Skeletal muscle cell (primary cell): ENCODE measurements at places on chromosomes 16 and 17.

- no peak for DNase-seq
These were observed 868.9 kb upstream of the SOX9 start for GRCh38 chr17:71251951-71252350.

DNA sequence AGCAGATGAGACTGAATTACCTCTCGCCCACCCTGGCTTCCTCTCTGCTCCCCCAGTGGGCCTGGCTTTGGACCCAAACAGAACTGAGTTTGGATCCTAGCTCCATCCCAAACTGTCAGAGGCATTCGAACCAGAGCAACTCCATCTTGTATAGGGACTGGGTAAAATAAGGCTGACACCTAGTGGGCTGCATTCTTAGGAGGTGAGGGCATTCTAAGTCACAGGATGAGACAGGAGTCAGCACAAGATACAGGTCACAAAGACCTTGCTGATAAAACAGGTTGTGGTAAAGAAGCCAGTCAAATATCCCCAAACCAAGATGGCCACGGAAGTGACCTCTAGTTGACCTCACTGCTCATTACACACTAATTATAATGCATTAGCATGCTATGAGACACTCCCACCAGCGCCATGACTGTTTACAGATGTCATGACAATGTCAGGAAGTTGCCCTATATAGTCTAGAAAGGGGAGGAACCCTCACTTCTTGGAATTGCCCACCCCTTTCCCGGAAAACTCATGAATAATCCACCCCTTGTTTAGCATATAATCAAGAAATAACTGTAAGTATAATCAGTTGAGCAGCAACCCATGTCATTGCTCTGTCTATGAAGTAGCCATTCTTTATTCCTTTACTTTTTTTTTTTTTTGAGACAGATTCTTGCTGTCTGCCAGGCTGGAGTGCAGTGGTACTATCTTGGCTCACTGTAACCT, 44.4 kb downstream of the LYRM1 start:
- DNase-seq, result no peak

GRCh38 chr16:10966129-10966528, 21.8 kb downstream of the CLEC16A start:
- no peak for DNase-seq

DNA sequence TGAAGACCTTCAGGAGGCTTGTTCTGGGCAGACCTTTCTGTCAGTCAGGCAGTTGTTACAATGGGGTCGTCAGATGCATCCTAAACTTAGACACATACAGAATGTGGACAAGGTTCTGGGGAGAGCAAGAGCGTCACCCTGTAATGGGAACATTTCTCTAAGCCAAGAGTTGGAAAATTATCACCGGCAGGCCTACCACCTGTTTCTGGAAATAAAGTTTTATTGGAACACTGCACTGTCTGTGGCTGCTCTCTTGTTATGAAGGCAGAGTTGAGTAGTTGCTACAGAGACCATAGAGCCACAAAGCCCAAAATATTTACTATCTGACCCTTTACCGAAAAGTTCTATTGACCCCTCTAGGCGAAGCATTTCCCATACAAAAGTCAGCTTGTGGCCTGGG, 106.2 kb downstream of the CPPED1 start:
- no peak for DNase-seq

GRCh38 chr17:41965694-41966462, 717 bp upstream of the CNP start:
- DNase-seq, result no peak

GRCh38 chr16:55568207-55568606, 1.7 kb downstream of the CAPNS2 start:
- DNase-seq, result no peak

DNA sequence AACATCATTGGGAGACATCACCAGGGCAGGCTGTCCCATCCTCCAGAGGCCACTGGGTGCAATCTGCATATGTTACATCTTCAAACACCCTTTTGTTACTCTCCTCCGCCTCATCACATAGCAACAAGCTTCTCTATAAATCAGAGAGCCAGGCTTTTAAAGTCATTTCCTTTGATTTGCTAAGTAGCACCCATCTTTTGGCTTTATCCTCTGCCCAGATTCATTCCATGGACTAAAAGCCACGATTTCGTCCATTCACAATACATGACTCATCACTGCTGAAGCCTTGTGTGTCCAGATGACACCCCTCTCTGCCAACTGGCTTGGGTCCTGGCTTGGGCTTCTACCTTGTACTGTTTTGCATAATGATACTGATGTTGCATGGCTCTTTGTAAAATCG, 2.0 kb upstream of the KRT38 start:
- DNase-seq, result no peak

DNA sequence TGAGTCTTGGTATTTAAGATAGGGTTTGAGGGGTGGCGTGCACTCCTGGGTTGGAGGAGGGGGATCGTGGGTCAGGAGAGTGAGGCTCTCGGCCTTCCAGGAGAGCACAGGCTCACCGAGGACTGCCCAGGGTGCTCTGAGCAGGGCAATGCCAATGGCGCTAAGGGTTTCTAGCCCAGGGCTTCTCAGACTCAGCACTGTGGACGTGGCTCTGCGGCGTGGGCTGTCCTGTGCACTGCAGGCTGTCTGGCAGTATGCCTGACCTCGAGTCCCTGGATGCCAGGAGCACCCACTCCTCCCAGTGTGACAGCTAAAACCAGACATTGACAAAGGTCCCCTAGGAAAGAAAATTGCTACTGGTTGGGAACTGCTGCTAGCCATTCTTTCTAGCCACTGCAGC, 37.2 kb upstream of the ENDOV start:
- no peak for DNase-seq

- no peak for DNase-seq
These were observed 24.7 kb downstream of the CALB2 start for GRCh38 chr16:71383054-71383773.

GRCh38 chr17:50102164-50102991, 7.2 kb downstream of the PDK2 start:
- DNase-seq, result no peak

- DNase-seq, result no peak
These were observed 6.6 kb upstream of the DPEP2 start for GRCh38 chr16:68005786-68006286.

GRCh38 chr17:30316736-30317135, 17.1 kb downstream of the TMIGD1 start:
- no peak for DNase-seq

GRCh38 chr17:82212331-82213250, at the start of gene CCDC57:
Gene CCDC57, minus strand, starts transcription at chr17:82212842. Its CDS starts 10,898 bp downstream, at chr17:82201944.
- DNase-seq, result no peak

GRCh38 chr16:49856672-49857330, 889 bp upstream of the ZNF423 start:
- peak; percentile 32 for DNase-seq

DNA sequence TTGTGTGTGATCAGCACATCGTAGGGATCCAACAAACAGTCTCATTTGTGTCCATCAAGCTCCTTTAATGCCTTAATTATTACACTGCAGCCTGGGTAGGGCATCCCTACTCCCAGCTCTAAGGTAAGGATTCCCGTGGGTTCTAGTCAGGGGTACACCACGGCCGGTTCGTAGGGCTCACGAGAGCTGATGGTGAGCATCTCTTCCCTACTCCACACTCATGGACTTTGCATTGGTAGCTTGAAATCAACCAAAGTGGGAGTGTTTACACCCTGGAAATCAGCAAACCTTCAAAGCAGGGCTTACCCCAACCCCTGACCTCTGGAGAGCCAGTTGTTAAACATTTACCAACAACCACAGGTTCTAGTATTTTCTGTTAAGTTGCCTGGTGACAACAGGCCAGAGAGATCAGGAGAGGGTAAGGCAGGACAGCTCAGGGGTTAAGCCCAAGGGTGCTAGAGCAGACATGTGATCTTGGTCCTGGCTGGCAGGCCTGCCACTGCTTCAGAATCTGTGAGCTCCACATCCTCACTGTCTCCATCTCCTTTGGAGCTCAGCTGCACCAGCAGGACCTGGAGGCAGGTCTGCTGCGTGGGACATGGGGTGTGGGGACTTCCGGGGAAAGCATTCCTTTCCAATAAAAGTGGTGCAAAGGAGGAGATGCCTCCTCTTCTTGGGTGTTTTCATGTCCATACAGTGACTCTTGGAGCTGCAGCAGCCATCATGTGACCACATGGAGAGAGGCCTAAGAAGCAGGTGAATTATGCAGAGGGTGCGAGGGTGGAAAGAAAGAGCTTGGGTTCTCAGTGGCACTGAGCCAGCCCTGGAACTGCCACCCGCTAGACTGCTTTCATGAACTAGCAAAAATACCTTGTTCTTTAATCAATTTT, 36.1 kb upstream of the ZCCHC14 start:
- DNase-seq, result no peak

DNA sequence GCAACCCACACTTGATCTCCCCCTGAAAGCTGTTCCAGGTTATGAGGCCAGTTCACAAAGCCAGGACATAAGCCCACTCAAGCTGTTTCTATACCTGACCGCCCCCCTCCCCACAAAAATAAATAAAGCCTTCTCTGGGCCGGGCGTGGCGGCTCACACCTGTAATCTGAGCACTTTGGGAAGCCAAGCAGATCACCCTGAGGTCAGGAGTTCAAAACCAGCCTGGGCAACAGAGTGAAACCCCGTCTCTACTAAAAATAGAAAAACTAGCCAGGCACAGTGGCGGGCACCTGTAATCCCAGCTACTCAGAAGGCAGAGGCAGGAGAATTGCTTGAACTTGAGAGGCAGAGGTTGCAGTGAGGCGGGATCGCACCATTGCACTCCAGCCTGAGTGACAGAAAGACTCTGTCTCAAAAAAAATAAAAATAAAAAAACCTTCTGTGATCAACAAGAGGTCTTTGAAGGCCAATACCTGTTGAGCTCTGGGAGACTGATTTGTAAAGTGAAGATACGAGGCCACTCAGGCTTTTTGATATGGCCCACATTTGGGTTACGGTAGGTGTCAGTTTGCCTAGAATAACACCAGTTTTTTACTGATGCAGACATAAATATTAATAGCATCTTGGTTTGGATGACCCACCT, 2.2 kb downstream of the KDM8 start:
- no peak for DNase-seq

DNA sequence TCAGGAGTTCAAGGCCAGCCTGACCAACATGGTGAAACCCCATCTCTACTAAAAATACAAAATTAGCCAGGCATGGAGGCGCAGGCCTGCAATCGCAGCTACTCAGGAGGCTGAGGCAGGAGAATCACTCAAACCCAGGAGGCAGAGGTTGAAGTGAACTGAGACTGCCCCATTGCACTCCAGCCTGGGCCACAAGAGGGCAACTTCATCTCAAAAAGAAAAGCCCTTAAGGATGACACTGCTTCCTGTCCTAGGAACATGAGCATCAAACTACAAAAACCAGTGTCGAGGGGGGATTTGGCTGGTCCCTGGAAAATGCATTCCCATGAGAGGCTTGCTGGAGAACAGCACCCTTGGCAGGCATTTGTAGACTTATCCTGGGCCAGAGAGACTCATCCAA, 449.5 kb upstream of the PSMD7 start:
- DNase-seq, result no peak

- DNase-seq, result no peak
These were observed 40.3 kb upstream of the CRHR1 start for GRCh38 chr17:45743626-45744326.

DNA sequence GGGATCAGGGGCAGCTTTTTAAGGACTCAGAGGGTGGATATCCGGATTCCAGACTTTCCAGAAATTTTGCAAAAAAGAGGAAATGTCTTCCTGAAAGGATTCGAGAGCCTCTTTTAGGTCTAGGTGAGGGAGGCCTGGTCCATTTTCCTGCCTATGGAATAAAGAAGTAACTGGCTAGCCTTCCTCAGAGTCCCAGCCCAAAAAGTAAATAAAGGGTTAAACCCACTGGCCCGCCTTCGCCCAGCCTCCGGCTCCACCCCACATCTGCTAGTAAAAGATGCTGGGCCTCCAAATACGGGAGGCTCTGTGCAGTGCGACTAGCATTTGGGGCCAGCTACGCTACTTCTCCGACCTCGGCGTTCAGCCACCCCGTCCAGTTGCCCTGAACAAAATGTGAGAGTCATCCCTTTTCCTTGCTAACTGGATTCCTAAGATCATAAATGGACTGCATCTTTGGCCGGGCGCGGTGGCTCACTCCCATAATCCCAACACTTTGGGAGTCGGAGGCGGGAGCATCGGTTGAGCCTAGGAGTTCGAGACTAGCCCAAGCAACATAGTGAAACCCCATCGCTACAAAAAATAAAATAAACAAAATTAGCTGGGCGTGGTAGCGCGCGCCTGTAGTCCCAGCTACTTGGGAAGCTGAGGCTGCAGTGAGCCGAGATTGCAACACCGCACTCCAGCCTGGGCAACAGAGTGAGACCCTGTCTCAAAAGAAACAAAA, 824 bp upstream of the MPP2 start:
- no peak for DNase-seq

- DNase-seq, result no peak
These were observed 27.5 kb upstream of the SHCBP1 start for GRCh38 chr16:46648656-46649055.

DNA sequence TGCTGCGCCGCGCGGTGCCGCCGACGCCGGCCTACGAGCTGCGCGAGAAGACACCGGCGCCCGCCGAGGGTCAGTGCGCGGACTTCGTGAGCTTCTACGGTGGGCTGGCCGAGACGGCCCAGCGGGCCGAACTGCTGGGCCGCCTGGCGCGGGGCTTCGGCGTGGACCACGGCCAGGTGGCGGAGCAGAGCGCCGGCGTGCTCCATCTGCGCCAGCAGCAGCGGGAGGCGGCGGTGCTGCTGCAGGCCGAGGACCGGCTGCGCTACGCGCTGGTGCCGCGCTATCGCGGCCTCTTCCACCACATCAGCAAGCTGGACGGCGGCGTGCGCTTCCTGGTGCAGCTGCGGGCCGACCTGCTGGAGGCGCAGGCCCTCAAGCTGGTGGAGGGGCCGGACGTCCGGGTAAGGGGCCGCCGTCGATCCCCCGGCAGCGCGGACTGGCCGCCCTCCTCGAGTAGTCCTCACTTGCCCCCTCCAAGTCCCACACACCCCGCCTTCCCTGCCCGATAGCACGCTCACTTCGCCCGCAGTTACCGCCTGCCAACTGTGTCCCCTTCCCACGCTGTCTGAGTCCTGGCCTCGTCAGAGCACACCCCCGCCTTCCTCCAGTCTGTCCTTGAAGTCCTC, 470 bp downstream of the MLYCD start:
- no peak for DNase-seq

DNA sequence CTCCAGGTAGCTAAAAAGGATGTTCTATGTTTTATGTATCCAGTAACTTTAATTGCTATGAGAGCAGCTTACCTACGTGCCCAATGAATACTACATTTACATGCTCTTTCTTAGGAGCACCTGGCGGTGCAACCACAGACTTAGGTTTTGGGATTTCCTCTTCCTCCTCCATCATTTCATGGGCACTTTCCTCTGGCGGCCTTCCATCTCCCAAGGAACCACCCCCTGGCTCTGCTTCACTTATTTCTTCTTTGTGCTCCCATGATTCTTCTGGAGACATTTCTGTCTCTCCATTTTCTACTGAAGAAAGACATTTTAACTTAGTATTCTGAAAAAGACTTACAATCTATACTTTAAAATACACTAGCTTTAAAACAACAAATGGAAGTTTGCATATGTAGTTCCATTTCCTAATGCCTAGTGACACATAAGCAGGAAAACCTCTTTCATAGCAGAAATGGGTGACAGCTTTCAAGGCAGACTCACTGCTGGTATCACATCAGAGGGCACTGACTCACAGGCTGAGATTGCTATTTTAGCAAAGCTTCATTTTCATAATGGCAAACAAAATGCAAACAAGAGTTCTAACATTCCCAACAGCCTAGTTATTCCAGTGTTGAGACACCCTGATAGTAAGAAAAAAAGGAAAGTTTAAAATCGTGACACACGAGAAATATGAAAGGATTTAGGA, 19.1 kb downstream of the GSPT1 start:
- DNase-seq, result peak; percentile 46

- no peak for DNase-seq
These were observed 216.2 kb upstream of the ASIC2 start for GRCh38 chr17:33509331-33509730.

GRCh38 chr17:61770752-61771533, 92.4 kb downstream of the BRIP1 start:
- DNase-seq, result no peak

GRCh38 chr16:62717026-62717425, 680.8 kb upstream of the CDH8 start:
- no peak for DNase-seq
